ENCODE measurements at places on chromosomes 11 and 22. TPM values are rescaled to one million over a fixed set of nuclear protein-coding genes. Genes with fewer than 3 reads are reported as not detected.

DNA sequence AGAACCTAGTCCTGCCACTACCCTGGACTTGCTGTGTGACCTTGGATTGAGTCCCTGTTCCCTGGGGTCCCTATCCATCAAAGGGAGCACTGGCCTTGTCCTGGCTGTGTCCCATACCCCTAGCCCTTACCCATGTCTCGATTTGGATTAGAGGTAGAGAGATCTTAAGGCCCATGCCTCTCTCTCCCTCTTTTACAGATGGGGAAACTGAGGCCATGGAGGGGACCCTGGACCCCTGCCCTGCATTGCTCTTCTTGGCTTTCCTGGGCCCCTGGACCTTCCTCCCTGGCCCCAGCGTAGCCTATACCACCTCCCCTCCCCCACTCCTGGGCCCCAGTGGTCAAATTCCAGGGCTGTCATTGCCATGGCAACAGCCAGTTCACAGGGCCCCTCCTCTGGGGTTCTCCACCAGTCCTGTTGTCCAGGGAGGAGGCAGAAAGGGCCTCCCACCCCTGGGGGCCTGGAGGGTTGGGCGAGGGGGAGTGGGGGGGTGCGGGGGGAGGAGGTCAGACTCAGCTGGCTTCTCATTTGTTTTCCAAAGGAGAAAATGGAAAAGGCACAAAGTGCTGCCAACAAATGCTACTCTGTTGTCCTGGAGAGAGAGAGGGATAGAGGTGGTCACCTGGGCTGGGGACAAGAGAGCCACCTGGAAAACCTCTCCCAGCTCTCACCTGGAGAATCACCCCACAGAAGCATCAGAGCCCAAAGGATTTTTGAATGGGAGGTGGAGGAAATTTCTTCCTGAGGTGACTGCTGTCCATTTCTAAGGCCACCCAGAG is 23.3 kb downstream of the ARHGEF17 start:
- no peaks in the 10 kb centered on the region for H3K27me3 ChIP-seq
- no peak for DNase-seq
- H3K36me3 ChIP-seq: no peaks in the 10 kb centered on the region
- H3K4me3 ChIP-seq: no peak overlapping the region
- H3K27ac ChIP-seq: no peak overlapping the region
- H3K4me1 ChIP-seq: no peaks in the 10 kb centered on the region

DNA sequence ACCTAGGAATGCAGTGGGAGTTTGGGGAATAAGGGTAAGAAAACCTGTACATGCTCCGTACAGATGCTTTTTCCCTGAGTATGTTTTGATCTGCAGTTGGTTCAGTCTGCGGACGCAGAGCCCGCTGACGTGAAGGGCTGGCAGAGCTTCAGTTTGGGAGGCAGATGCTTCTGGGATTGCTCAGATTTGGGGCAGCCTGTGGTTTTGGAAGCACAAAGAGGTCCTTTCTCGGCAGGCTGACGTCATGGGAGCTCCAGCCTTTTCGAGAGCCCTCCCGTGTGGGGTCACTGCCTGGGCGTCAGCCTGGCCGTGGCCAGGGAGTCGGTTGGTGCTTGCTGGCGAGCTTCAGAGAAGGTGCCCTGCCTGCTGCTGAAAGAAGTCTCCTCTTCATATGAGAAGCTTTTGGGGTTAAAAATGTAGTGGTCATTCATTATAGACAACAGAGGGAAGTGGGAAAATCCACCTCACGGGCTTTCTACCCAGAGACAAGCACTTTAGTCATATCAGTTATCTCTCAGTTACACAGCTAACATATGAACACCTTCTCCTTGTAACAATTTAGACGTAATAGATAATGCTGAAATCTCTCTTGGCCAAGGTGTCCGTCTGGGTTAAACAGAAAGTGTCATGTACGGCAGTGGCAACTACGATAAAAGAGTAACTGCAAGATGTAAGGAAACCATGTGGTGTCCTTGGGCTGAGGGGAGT is 26.8 kb downstream of the TPCN2 start:
- no peak overlapping the region for H3K4me3 ChIP-seq
- H3K27ac ChIP-seq: no peak overlapping the region
- DNase-seq: no peak
- H3K36me3 ChIP-seq: peaks cover 43% of the 10 kb centered on the region
- H3K4me1 ChIP-seq: peaks cover 12% of the 10 kb centered on the region

- H3K27ac ChIP-seq: no peak overlapping the region
- no peaks in the 10 kb centered on the region for H3K36me3 ChIP-seq
- no peak overlapping the region for H3K4me3 ChIP-seq
- no peak for DNase-seq
Observed at GRCh38 chr11:87775036-87775435, 400.2 kb downstream of the RAB38 start.

- DNase-seq: no peak
- no peaks in the 10 kb centered on the region for H3K4me1 ChIP-seq
- H3K27ac ChIP-seq: no peak overlapping the region
Observed at GRCh38 chr11:83257761-83258168, 28.4 kb downstream of the CCDC90B start.

GRCh38 chr22:33188326-33188725 is 130.1 kb upstream of the SYN3 start:
- H3K27me3 ChIP-seq: no peaks in the 10 kb centered on the region
- H3K36me3 ChIP-seq: no peaks in the 10 kb centered on the region
- no peak for DNase-seq

DNA sequence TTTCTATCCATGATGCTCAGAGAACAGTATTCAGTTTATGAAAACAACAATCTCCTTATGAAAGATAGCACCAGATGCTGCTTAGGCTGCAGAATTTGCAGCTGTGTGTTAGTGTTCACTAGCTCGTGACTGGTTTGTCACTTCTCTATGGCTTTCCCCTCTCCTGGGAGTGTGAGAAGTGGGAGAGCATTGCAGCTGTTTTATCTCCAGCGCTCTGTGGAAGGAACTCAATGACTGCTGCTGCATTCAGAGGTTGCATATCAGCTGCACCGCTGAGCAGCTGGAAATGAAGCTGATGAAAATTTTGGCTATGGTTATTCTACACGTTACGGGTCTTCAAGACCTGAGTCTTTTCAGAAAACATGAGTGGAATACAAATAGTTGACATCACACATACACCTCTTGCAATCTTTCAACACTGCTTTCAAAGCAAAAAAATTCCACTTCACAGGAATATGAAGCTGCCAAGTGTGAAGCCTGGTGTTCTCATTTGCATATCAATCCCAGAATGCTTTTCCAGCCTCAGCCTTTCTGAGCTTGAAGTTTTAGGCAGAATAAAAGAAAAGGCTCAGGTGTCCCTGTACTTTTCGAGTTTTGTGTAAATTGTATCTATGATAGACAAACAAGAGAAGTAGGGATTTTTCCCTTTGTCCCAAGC is 149.3 kb upstream of the DDI1 start:
- no peak overlapping the region for H3K4me3 ChIP-seq
- H3K4me1 ChIP-seq: no peaks in the 10 kb centered on the region

DNA sequence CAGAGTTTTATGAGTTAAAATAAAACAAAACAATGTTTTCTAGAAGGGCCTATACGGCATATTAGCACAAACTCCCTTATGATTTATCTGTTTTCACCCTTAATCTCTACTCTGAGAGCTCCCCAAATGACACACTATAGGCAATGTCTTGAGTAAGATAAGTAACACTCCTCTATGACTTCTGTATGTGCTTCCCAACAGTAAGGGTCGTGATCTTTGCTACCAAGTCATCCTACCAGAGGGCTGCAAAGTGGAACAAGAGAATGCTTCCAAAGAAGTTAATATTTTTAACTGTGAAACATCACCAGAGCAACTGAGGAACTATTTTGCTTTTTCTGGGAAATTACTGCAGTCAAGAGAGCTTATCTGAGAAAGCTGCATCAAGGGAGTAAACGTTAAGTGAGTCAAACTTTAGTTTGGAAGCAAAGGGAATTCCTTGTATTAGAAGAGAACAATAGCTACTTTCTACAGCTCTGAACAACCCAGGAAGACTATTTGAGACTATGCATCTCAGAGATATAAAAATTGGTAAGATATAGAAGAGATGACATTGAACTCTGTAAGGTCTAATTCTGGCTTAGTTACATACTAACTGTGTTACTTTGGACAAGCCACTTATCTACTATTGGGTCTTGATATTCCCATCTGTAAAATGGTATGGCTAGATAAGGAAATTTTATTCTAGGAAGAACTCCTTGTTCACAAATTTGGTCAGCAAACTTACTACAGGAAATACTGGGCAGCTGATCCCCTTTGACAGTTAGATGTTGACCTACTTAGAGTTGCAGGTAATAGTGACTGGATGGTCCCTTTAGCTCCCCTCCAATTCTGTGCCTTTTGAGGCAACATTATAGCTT is 43.7 kb upstream of the CCDC34 start:
- H3K27me3 ChIP-seq: no peaks in the 10 kb centered on the region
- no peaks in the 10 kb centered on the region for H3K36me3 ChIP-seq
- no peak for DNase-seq
- H3K27ac ChIP-seq: no peak overlapping the region
- H3K4me1 ChIP-seq: no peaks in the 10 kb centered on the region

DNA sequence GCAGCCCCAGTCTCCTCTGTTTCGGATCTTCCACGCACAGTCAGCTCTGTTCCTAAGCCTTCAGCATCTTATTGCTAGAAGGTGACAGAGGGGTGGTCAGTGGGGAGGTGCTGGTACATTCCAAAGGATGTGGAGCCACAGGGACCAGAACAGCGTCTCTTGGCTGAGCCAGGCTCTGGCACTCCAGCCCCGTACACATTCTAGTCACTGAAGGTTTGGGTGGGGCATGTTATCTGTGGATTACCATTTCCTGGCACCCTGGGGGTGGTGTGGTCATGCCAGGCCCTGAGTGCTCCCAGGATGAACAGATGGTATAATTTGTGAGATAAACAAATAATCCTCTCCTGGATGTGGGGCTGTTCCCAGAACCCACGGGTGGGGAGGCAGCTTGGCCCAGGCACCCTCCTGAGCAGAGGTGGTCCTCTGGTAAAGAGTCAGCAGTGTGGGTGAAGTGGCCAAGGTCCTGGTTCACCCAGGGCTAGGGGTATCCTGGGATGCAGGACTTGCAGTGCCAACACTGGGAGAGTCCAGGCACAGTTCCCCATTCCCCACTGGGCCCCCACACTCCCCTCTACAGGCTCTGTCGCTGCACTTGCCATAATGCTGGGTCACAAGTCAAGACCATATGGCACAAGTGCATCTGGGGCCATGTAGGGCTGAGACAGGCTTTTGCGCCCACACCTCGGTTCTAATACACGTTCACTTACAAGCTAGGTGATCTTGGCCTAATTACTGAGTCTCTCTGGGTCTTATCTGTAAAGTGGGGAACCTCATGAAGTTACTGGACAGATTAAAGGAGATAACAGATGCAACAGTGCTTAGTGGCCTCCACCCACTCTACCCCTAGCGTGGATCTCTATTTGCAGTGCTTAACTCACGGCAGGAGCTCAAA is 33.0 kb downstream of the DKK3 start:
- no peaks in the 10 kb centered on the region for H3K4me1 ChIP-seq
- no peak for DNase-seq
- H3K36me3 ChIP-seq: no peaks in the 10 kb centered on the region
- H3K27ac ChIP-seq: no peak overlapping the region
- H3K27me3 ChIP-seq: no peaks in the 10 kb centered on the region

DNA sequence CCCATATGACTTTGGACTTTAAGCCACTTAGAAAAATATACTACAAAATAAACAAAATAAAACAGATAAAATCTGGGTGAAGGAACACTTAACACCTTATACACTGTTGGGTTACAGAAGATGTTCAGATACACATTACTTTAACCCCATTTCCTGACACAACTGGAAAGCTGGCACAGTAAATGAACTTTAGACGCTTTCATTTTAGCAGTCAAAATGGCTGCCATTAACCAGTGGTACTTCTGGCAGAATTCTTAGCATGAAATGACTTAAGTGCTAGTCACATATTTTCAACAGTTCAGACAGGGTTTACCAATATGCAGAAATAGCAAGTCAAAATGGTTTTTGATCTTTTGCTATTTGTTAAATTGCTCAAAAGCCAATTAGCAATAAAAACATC is 37.9 kb downstream of the PIK3C2A start:
- H3K27me3 ChIP-seq: no peaks in the 10 kb centered on the region
- no peak overlapping the region for H3K27ac ChIP-seq
- H3K4me3 ChIP-seq: no peak overlapping the region

The KRTAP5-9 gene
- total RNA-seq: 0.33 TPM

The CCDC157 gene
- total RNA-seq: 6.0 TPM

The VWCE gene
- total RNA-seq: 3.8 TPM

The CYP2R1 gene
- total RNA-seq: 18.6 TPM

The AQP11 gene
- 0.44 TPM for total RNA-seq

Measured in naive thymus-derived CD4-positive, alpha-beta T cell (primary cell).